ENCODE measurements at places on chromosomes 6 and 20. TPM values are rescaled to one million over a fixed set of nuclear protein-coding genes. Genes with fewer than 3 reads are reported as not detected.

DNA sequence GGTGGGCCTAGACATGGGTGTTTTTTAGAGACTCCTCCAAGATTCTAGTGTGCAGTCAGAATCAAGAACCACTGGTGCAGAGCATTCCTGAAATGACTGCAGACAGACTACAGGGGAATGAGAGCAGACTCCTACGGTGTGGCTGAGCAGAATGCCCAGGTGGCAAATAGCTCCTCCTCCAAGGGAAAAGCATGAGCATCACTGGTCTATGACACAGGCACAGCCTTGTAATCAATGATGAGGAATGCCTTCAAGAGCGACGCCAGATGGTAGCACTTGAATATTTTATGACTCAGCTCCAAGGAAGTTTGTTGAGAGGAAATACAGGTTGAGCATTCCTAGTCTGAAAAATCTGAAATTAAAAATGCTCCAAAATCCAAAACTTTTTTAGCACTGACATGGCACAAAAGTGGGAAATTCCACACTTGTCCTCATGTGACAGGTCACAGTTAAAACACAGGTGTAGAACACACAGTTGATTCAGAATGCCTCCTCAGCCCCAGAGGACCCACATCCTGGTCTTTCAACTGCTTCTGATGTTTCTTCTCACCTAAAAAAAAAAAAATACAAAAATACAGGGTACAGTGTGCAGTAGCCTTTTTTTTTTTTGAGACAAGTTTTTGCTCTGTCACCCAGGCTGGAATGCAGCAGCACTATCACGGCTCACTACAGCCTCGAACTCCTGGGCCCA lies 10.6 kb upstream of the FAM8A1 start:
- H3K36me3 ChIP-seq = no peaks in the 10 kb centered on the region
- H3K27me3 ChIP-seq = no peaks in the 10 kb centered on the region
- no peaks in the 10 kb centered on the region for H3K4me1 ChIP-seq
- H3K27ac ChIP-seq = no peak overlapping the region
- no peak for DNase-seq

- H3K27ac ChIP-seq = no peak overlapping the region
- no peak for DNase-seq
- H3K4me1 ChIP-seq = no peaks in the 10 kb centered on the region
- no peaks in the 10 kb centered on the region for H3K27me3 ChIP-seq
- H3K4me3 ChIP-seq = no peak overlapping the region
These were observed 564.3 kb downstream of the LMBRD1 start for GRCh38 chr6:69232496-69232895.

GRCh38 chr6:161415302-161415855 lies 141.5 kb upstream of the AGPAT4 start:
- DNase-seq = no peak
- H3K4me1 ChIP-seq = no peaks in the 10 kb centered on the region
- no peak overlapping the region for H3K4me3 ChIP-seq
- H3K27me3 ChIP-seq = no peaks in the 10 kb centered on the region
- H3K27ac ChIP-seq = no peak overlapping the region

DNA sequence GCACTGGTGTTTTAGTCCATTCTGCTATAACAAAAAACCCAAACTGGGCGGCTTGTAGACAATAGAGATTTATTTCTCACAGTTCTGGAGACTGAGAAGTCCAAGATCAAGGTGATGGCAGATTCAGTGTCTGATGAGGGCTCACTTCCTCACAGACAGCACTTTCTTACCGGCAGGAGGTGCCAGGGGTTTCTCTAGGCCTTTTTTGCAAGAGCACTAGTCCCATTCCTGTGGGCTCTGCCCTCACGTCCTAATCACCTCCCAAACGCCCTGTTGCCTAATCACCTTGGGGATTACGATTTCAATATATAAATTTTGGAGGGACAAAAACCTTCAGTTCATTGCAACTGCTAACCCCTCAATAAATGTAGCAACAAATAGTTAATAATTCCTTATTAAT lies 140.0 kb upstream of the SGK1 start:
- H3K36me3 ChIP-seq = no peaks in the 10 kb centered on the region
- no peak overlapping the region for H3K27ac ChIP-seq
- no peaks in the 10 kb centered on the region for H3K27me3 ChIP-seq
- DNase-seq = no peak
- H3K4me3 ChIP-seq = no peak overlapping the region

The RCAN2 gene
- total RNA-seq = 7.0 TPM

DNA sequence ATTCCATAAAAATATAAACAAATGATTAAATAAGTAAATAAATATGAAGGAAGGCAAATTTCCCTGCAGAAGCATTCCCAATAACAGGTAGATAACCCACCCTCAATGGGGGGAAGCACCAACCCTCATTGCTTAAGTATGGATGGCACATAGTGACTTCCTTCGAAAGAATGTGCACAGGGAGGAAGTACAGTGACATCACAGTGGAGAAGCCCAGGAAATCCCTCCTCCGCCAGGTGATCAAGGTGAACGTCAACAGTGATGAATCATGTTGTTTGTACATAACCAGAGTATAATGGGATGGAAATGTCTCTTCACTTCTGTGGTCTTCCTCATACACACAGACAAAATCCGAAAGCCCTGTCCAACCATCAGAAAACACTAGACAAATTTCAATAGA lies 267.9 kb downstream of the THBS2 start:
- no peak overlapping the region for H3K27ac ChIP-seq
- no peak for DNase-seq
- H3K4me1 ChIP-seq = no peaks in the 10 kb centered on the region
- H3K27me3 ChIP-seq = no peaks in the 10 kb centered on the region
- no peak overlapping the region for H3K4me3 ChIP-seq
